ENCODE measurements at places on chromosomes 5 and 9.

DNA sequence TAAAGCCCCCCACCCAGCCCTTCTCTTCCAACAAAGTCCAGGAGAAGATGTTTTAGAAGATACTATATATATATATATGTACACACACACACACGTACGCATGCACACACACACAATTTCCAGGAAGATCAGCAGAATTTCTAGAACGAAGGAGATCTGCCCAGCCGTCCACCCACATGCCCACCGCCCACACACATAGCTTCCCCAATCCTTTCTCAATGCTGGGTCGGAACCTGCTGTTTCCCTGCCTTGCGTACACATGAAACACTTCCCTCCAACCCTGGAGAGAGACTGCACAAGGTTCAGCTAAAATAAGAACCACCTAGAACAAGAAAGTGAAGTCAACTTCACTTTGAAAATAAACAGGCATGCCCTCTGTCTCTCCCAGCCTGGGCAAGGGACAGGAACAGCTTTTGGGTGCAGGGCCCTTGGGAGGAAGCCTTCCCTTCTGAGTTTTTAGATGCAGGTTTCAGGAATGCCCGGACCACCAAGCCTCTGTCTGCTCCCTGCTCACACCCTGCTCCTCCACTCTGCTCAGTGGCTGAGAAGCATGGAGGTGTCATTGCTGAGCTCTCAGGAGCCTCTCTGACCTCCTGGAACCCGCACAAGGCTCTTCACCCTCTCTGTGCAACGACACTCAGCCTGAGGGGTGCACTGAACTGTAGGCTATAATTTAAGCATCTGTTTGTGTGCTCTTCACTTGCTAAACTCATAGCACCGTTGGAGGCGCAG is 149.4 kb downstream of the C5orf15 start:
- no peak for DNase-seq

GRCh38 chr9:96751815-96752214 is 26.1 kb downstream of the ZNF510 start:
- no peak for DNase-seq

- DNase-seq, result no peak
Measured at GRCh38 chr5:71892641-71893365, 173.7 kb downstream of the CARTPT start.

GRCh38 chr9:80560976-80561375 is 989.2 kb downstream of the TLE4 start:
- DNase-seq, result no peak

- no peak for DNase-seq
Measured at GRCh38 chr9:27495480-27496134, 28.5 kb upstream of the IFNK start.

DNA sequence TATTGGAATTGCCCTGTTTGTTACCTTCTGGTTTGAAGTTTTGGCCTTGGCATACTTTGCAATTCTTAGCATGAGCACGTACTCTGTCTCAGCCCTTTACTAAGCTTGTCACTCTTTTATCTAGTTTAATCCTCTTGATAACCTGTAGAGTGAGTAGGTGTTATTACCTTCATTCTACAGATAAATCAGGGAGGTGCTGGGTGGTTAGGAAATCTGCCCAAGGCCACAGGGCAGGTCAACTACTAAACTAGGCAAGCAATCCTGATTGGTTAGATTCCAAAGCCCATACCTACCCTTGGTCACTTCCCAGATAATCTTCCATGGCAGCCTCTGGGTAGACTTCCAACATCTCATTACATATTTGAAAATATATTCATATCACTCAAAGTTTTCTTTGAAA is 65.7 kb downstream of the PCSK5 start:
- DNase-seq, result no peak

DNA sequence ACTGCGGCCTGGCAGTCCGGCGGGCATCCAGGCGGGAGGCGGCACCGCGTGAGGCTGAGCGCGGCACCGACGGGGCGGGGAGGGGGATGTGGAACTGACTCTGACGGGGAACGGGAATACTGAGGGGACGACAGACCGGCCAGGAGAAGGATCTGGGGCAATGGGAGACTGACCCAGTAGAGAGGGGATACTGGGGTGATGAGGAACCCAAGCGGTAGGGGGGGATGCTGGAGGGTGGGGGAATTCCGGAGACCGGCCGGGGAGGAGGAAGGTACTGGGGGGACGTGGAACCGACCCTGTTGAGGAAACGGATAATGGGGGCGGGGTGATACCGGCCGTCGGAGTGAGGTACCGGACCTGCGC is 423 bp downstream of the IPPK start:
- peak; percentile 18 for DNase-seq

- DNase-seq, result no peak
Measured at GRCh38 chr5:177591690-177592009, 353 bp upstream of the TMED9 start.

- DNase-seq, result no peak
Measured at GRCh38 chr5:138874771-138875551, at the start of gene LRRTM2. Gene LRRTM2, minus strand, starts transcription at chr5:138875335. Its CDS starts 424 bp downstream, at chr5:138874911.

GRCh38 chr5:72644296-72644695 is 137.1 kb upstream of the ZNF366 start:
- no peak for DNase-seq

- no peak for DNase-seq
Measured at GRCh38 chr5:2841208-2841607, 89.7 kb upstream of the IRX2 start.

- DNase-seq, result no peak
Measured at GRCh38 chr5:112933105-112933504, 11.1 kb upstream of the REEP5 start.

GRCh38 chr9:93960971-93961841 is 6.1 kb upstream of the BARX1 start:
- no peak for DNase-seq

GRCh38 chr5:12357626-12358025 is 453.4 kb upstream of the CTNND2 start:
- no peak for DNase-seq

GRCh38 chr5:101431201-101431600 is 528.1 kb upstream of the ST8SIA4 start:
- no peak for DNase-seq

GRCh38 chr9:108272349-108272899 is 583.4 kb downstream of the ACTL7B start:
- no peak for DNase-seq

GRCh38 chr5:174801798-174802197 is 77.4 kb downstream of the MSX2 start:
- DNase-seq, result no peak

DNA sequence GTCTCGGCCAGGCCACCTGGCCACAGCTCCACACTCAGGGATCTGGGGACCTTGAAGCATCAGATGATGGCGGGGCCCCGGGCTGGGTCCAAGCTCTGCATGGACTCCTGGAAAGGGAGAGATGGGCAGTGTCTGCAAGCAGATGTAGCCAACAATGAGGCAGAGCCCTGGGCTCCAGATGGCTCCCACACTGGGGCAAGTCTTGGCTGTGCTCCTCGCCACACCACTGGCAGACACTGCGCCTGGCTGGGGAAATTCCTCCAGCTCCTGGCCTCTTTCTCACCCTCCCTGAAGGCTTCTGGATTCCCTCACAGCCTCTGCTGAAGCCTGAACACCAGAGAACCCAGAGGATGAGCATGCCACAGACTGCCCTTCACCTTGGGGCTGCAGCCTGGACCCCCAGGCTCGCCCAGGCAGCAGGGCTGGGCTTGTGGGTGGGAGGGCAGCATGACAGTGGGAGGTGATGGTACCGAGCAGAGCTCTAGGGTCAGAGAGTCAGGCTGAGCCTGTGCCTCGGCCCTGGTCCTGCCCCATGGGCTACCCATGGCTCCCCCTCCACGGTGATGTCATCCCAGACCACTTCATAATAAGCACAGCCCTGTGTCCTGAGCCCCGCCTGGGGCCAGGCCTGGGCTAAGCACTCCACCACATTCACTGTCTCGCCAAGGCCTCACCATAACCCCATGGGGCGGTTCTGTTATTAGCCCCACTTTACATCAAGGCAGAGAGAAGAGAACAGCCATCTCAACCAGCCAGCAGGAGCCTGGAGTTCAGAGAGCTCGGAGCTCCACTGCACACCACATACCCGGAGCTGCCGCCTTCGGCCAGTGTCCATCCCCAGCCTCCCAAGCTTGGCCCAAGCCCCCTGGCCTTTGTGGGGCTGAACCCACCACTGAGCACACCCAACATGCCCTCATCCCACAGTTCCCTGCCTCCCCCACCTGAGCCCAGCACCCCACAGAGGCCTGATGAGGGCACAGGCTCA is 62.2 kb upstream of the ADAMTS2 start:
- DNase-seq, result no peak

- DNase-seq, result no peak
Measured at GRCh38 chr9:35712762-35713400, 19.1 kb downstream of the TLN1 start.

GRCh38 chr5:150945947-150946346 is 41.2 kb upstream of the ZNF300 start:
- no peak for DNase-seq

- DNase-seq, result no peak
Measured at GRCh38 chr9:12394105-12394504, 299.1 kb upstream of the TYRP1 start.

- no peak for DNase-seq
Measured at GRCh38 chr5:66406761-66407336, 189.3 kb upstream of the MAST4 start.

GRCh38 chr5:8493176-8493575 is 624.2 kb downstream of the MTRR start:
- DNase-seq, result no peak

DNA sequence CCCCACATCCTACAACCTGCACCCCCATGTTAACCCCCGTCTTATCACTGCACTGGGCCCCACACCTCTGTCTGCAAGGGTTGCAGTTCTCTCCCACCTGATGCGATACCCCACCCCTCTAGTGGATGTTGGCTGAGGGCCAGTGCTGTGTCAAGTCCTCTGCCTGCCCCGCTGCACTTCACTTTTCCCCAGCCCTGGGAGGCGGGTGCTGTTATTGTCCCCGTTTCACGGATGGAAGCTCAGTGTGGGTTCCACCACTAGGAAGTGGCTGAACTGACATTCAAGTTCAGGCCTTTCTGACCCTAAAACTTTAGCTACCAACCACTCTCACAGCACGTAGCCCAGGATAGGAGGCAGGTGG is 3.5 kb downstream of the SNCB start:
- no peak for DNase-seq

GRCh38 chr9:122213589-122214413 is 15.0 kb downstream of the LHX6 start:
- peak; percentile 28 for DNase-seq

DNA sequence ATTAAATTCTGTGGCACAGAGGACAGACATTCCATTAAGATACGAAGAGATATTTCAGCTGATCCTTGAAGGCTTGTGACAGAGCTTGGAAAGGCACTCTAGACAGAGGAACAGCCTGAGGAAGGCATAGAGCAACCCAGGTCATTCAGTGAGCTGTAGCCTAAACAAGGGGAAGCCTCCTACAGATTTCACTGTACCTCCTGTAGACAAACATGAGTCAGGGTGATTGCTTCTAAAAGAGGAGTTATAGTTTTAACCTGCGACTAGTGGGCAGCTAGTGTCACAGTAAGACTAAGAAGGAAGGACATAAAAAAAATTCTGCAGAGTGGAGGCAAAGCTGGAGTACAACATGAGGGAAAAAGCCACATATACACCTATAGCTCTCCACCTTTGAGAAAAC is 43.5 kb upstream of the ANKDD1B start:
- no peak for DNase-seq

DNA sequence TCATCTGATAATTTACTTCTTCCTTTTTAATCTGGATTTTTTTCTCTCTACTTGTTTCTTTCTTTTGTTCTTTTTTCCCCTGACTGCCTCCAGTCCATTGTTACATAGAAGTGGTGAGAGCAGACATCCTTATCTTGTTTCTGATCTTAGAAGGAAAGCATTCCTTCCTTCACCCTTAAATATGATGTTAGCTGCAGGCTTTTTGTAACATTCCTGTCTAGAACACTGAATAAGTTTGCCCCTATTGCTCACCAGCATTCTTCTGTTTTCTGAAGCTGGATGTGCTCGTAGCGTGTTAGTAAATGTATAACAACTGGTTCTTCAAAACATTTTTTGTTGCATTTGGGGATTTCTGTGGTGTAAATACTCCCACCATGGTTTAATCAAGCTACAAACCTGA is 136.7 kb upstream of the NFIL3 start:
- no peak for DNase-seq

DNA sequence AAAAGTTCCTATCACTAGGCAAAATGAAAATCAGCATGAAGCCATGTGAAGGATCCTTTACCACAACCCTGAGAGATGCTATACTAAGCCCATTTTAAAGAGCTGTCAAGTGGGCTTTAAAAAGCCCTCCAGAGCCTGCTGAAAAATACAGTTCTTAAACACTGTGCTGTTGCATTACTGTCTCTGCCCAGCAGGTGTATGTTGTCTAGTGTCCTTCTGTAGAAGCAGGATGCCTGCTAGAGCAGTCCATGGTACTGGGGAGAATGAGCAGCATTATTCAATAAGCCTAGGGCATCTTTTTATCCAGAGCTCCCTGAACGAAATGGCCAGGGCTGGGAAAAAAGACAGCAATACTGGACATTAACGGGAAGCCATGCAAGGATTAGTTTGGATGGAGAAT is 126.2 kb upstream of the PLCXD3 start:
- DNase-seq, result no peak

DNA sequence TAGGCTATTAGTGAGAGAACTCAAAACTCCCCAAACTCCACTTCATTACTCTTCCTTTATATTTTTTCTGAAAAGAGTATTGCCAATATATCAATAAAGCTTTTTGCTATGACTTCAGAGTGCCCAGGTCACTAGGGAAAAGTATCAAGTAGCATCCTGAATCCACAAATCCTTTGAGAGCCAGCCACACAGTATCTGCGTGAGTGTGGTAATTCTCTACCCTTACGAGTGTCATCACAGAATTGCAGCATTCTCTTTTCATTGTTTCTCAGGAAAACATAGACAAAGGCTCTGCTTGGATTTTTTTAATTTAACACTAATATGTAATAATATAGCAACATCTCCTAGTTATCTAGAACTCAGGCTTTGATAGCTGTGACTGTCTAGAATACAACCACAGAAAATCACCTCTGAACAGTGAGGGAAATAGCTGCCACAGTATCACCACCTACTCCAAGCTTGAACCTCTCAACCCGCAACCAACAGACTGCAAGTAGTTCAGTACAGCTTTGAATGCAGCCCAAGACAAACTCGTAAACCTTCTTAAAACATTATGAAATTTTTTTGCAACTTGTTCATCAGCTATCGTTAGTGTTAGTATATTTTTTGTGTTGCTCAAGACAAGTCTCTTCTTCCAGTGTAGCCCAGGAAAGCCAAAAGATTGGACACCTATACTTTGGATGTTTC is 79.3 kb upstream of the CCDC152 start:
- no peak for DNase-seq

- DNase-seq, result no peak
Measured at GRCh38 chr5:93993161-93993560, 251.8 kb upstream of the POU5F2 start.
